ENCODE measurements at places on chromosomes 2 and 18.

DNA sequence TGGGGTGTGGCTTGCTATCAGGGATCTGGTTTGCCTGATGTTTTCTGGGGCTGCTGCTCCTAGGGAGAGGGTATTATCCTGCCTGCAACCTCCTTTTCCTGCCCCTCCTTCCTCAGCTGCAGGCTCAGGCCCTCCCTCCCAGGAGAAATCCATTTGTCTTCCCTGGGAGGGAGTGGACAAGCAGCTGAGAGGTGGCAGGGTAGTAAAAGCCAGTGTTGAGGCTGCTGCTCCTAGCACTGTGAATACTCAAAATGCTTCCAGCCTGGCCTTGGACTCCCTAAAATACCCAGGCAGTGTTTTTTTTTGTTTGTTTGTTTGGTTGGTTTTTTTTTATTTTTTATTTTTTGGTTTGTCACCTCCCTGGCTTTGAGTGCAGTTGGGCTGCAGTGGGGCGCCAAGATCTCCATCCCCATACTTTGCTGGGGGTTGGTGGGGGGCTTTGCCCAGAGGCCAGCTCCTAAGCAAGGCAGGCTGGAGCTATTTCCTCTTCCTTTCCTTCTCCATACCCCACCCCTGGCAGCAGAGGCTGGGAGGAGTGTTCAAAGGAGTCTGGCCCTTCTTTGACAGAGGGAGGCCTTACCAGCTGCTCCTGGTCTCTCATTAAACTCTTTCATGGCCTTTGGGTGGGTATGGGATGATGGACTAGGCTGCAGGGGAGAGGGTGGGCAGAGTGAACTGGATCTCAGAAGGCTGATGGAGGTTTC lies 13.6 kb downstream of the HOXD3 start:
- DNase-seq, result no peak

GRCh38 chr2:24214880-24215279 lies 40.0 kb downstream of the FAM228A start:
- peak; percentile 88 for DNase-seq

GRCh38 chr2:127634626-127635379 lies 11.2 kb upstream of the GPR17 start:
- no peak for DNase-seq

DNA sequence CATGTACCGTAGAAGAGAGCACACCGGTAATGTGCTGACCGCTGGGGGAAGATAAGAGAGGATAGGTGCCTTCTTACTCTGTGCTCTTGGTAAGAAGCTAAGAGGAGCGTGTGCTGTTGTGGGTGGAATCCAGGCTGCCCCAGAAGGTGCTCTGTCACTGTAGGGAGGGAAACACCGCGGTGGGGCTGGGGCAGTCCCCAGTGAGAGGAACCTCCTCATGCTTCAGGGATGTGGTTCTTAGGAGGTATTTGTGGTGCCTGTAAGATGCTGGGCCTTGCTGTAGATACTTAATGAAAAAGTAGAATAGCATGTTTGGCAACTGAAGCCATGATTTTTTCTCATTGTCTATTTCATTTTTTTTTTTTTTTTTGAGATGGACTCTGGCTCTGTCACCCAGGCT lies 1.1 kb downstream of the COLEC11 start:
- peak; percentile 87 for DNase-seq

GRCh38 chr2:235677276-235677788 lies 183.5 kb downstream of the AGAP1 start:
- DNase-seq, result no peak

GRCh38 chr2:204325468-204325867 lies 219.8 kb upstream of the PARD3B start:
- peak; percentile 51 for DNase-seq

DNA sequence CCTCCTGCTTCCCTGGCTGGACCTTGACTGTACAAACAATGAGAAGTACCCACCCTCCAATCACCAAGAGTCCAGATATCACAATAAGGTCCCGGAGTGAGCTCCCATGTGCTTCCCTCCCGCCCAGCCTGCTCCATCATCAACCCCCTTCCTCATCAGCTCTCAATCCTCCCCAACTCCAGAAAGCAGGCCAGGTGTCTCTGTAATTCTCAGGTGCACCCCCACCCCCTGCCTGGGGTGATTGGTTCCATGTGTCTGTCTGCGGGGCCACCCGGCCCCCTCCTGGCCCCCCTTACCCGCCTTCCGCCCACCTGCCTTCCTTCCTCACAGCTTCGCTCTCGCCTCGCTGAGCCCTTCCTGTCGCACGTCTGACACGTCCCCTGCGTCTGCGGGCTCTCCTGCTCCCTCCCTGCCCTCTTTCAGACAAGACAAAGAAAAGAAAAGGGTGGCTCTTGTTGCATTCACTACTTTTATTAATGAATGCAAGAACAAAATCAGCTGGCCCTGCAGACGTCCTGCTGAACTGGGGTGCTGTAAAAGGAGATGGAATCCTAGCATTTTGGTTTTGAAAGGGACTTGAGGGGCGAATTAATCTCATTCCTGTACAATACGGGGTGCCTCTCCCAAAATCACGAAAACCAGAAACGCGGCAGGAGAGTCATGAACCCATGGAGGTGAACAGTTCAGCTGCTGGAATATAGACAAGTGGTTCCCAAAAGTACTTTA lies 26.5 kb upstream of the IGFBP2 start:
- DNase-seq, result peak; percentile 89

GRCh38 chr2:120312860-120313694 lies 32.9 kb upstream of the INHBB start:
- DNase-seq, result peak; percentile 82

- no peak for DNase-seq
These were observed 6.6 kb downstream of the TTLL4 start for GRCh38 chr2:218717262-218717661.
